ENCODE measurements at places on chromosomes 12 and 14. TPM values are rescaled to one million over a fixed set of nuclear protein-coding genes. Genes with fewer than 3 reads are reported as not detected.

The NOPCHAP1 gene
- total RNA-seq = 6.9 TPM

The FGF6 gene
- not detected for total RNA-seq

The TBC1D30 gene
- total RNA-seq = 1.4 TPM

The SERPINA12 gene
- total RNA-seq = not detected

The CCDC177 gene
- total RNA-seq = not detected

The DIO3 gene
- 2.6 TPM for total RNA-seq

The GLT8D2 gene
- 6.9 TPM for total RNA-seq

Data from gastroesophageal sphincter (tissue), 4 donors.